ENCODE measurements at places on chromosomes 13 and 19. TPM values are rescaled to one million over a fixed set of nuclear protein-coding genes. Genes with fewer than 3 reads are reported as not detected.
A peak's percentile ranks its signal among the peaks of the same experiment; 100 is the strongest.

ILF3 gene
- 629 TPM for total RNA-seq

ZNF296 gene
- total RNA-seq, result 8.5 TPM

SHANK1 gene
- total RNA-seq, result 1.9 TPM

RAB20 gene
- total RNA-seq, result 16.1 TPM

GRCh38 chr19:869245-870177 lies 10.0 kb downstream of the CFD start:
- no peak overlapping the region for H3K27ac ChIP-seq
- no peaks in the 10 kb centered on the region for H3K27me3 ChIP-seq
- H3K4me1 ChIP-seq, result no peaks in the 10 kb centered on the region
- DNase-seq, result peak; percentile 50
- peaks cover 26% of the 10 kb centered on the region for H3K36me3 ChIP-seq
- H3K4me3 ChIP-seq, result no peak overlapping the region

- no peak for DNase-seq
- peaks cover 48% of the 10 kb centered on the region for H3K36me3 ChIP-seq
- H3K27me3 ChIP-seq, result no peaks in the 10 kb centered on the region
- H3K4me1 ChIP-seq, result peaks cover 14% of the 10 kb centered on the region
- H3K27ac ChIP-seq, result no peak overlapping the region
- H3K4me3 ChIP-seq, result no peak overlapping the region
Observed at GRCh38 chr13:60150538-60150937, 13.2 kb downstream of the DIAPH3 start.

DNA sequence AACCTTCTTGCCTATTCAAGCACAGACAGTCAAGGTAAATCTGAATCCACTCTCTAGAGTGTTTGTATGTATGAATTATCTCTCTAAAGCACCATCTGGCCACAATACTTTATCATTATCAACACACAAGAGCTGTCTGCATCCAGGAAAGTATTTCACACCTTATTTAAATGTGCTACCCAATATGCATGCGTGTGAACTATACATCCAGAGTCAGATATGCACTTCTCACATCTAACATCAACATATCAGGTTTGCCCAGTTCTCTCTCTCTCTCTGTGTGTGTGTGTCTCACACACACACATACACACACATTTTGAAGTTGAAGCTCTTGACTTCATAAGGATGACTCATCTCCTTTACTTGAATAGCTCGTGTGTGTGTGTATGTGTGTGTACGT lies 697.5 kb upstream of the PCDH20 start:
- DNase-seq, result no peak
- H3K27me3 ChIP-seq, result no peaks in the 10 kb centered on the region
- no peaks in the 10 kb centered on the region for H3K36me3 ChIP-seq

DNA sequence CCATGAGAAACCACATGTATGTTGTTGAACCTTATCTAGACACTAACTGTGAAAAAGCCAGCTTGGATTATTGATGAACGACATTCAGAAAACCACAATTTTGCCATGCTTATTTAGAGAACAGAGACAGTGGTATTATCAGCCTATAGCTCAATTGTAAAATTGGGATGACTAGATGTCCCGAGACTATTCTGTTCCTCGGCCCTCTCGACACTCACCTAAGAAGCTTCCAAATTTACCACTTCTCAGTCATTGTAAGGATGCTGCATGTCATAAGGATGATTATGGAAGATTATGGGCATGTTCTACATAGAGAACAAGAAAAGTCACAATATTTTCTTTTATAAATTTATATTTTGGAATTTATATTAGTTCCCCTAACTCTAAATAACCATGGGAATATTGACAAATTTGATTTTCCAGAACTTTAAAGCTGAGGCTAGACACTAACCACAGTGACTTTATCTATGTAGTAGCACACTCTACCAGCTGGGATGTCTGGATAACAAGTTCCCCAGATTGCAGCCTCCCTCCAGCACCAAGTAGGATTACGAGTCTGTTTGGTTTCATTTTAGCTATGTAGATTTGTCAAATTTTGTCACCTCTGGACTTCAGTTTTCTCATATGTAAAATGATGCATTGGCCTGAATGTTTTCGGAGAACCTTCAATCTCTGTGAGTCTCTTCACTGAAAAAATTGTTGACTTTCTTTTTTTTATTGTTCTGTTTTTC lies 513.6 kb downstream of the IRS2 start:
- H3K4me3 ChIP-seq, result peak overlapping the region; percentile 72
- peaks cover 11% of the 10 kb centered on the region for H3K4me1 ChIP-seq
- no peaks in the 10 kb centered on the region for H3K27me3 ChIP-seq
- no peak for DNase-seq

Data from endodermal cell (in vitro differentiated cells).